ENCODE measurements at places on chromosomes 11 and 22.

DNA sequence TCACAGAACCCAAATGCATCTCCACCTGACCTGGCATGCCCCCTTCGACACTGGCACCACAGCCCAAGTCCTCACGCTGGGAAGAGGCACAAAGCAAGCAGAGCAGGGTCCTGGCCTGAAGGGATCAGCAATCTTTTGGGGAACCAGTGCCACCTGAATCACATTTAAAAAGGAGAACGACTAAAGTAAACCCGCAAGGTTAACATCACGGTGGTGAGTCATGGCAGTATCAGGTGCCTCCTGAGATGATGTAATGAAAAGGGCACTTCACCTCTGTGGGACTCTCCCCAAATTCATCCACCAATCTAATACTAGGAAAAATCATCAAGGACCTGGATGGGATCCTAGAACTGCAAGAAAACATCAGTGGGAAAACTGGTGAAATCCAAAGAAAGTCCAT is 44.9 kb downstream of the PACSIN2 start:
- DNase-seq = no peak

DNA sequence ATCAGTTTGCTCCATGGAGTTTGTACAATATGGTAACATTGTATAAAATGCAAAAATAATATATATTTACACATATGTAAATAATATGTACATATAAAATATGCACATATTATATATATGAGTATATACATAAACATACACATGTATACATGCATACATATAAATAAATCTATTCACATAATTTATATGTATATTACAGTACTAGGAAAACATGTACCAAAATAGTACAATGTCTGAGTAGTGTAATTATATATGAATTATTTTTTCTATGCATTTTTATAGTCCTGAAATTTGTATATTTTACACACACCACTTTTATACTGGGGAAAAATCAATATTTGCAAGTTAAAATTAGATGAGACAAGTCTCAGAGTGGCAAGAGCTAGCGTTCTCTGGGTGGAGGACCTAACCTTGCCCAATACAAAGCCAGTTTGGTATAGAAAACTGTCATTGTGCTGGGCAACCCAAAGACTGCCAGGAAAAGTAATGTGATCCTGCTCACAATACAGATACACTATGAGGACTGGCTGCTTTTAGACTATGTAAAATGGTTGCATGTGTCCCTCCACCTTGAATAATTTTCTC is 889.4 kb downstream of the LRRC4C start:
- DNase-seq = no peak

GRCh38 chr11:23684701-23685100 is 812.2 kb upstream of the LUZP2 start:
- no peak for DNase-seq

DNA sequence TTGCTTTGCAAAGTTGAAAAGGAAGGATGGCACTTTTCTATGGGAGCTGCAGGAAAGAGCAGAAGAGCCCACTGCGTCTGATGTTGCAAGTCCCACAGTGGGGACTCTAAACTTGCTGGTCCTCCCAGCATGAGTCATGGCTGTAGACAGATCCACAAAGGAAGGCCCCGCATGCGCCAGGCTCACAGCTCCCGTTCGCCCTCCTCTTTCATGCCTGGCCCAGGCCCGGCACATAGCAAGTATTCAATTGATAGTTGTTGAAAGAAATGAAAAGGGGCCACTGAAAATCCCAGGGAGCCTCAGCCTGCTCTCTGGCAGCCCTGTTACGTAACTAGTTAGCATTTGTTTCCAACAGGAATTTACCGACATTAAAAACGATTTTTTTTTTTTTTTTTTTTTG is 18.9 kb downstream of the AP1B1 start:
- no peak for DNase-seq

- DNase-seq = no peak
Observed at GRCh38 chr11:64097468-64098317, 62.0 kb downstream of the FLRT1 start.

DNA sequence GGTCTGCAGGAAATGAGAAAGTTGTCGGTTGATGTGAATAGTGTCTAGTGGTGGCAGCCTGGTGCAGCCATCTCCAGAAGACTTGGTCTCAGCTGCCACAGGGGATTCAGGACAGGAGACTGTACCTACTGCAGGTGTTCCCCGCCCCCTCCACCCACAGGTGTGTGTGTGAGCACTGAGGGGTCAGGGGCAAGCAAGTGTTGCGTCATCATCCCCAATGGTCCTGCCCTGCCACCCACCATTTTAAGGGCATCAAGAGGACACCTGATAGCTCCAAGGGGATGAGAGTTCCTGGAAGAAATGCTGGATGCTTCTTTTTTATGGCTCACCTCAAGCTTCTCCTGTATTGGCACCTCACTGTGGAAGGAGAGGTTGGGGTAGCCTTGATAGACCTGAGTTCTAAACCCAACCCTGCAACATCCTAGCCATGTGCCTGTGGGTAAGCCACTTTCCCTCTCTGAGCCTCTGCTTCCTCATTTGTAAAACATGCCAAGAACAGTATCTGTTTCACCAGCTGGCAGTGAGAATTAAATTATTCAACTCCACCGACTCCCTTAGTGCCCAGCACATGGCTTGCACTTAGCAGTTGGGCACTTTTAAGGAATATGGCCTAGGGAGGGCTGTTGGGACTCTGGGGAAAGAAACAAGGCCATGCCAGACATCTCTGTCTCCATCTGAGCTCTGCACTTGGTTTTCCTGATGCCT is 6.1 kb downstream of the C11orf91 start:
- DNase-seq = no peak

DNA sequence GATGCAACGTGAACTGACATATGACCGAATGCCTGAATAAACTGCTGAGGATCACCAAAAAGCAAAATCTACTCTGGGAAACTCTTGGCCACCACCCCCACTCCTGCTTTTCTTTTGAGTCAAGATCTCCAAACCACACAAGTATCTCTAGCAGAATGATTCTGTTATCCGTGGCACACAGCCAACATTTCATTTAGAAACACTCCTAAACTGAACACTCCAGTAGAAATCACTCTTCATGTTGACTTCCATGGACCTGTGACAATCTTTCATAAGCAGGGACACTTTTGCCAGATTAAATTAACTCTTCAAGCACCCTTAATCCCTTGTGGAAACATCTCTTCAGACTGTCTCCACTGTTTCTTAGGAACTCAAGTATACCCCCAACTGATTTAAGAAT is 44.4 kb downstream of the VSIG10L2 start:
- DNase-seq = no peak

DNA sequence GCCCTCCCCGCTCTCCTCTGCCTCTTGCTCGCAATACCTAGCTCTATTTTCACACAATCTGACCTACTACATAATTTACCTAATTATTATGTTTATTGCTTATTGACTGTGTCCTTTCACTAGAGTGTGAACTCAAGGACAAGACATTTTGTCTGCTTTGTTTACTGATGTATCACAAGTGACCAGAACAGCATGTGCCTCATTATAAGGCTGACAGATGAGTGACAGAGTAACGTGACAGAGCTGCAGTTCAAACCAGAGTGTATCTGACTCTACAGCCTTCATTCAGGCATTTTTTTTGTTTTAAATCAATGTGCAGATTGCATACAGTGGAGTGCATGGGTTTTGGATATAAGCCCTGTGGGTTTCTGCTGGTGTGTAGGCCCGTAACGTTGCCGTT is 82.0 kb upstream of the RAB1B start:
- DNase-seq = no peak

- no peak for DNase-seq
Observed at GRCh38 chr22:47835726-47836125, 1073.3 kb downstream of the TBC1D22A start.

DNA sequence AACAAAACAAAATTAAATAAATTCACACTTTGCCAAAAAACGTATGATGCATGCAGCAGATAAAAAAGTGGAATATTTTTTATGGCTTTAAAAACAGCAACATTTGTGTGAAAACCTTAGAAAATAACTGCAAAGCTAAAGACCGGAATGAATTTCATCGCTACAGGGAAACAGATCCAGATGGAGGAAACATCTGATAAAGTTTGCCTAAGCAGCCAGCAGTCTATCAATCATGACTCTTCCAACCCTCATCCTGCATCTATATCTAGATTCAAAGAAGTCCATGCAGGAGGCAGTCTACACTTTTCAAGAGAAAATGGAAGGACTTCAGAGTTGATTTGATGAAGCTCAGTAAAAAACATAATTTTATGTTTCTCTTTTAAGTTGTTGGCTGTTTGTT is 126.8 kb downstream of the SWAP70 start:
- no peak for DNase-seq

- no peak for DNase-seq
Observed at GRCh38 chr22:27782088-27782487, 19.5 kb downstream of the MN1 start.

DNA sequence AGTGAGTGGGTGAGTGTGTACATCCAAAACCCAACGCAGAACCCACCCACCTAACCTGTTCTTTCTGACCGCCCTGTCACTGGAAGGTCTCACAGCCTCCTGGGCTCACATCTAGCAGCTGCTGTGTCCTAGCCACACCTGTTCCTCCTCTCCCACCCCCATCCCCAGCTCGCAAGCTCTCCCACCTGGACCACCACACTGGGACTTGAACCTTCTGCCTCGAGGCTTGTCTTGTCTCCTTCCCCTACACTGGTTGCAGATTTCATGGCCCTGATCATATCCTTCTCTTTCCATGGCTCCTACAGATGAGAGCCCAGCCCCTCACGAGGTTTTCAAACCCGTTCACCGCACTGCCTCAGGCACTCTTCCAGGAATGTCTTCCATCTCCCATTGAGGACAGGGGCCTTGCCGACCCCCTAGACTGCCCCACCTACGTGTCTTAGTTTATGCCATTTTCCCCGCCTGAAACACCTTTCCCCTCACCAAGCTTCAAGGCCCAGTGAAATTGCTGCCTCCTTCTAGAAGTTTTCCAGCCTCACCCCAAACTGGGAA is 6.7 kb downstream of the IFITM10 start:
- DNase-seq = no peak

DNA sequence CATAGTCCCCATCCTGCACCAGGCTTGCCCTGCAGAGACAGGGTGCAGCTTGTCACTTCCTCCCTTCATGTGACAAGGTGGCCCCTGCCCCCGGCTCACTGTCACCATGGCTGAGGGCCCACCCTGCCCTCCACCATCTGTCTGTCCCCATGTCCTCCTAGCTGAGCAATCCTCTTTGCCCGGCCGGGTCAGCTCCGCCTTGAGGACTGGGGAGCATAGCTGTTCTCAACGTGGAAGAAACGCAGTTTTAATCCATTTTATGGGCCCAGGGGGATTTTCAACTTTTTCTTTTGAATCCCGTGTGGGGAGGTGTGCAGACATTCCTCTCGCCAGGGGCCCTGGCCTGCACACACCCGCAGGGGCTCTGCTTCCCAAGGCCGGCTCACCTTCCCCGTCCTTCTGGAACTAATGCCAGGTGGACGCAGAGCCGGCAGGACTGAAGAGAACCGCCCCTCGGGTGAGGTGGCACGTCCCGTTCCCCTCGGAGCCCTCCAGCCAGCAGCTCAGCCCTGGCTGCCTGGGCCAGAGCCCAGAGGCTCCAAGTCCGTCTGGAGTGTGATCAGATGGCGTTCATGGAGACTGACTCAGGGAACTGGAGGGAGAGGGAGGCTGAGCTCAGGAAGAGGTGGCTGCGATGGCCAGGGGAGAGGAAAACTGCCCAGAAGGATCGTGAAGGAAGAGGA is 1108.7 kb downstream of the BRD1 start:
- DNase-seq = no peak

DNA sequence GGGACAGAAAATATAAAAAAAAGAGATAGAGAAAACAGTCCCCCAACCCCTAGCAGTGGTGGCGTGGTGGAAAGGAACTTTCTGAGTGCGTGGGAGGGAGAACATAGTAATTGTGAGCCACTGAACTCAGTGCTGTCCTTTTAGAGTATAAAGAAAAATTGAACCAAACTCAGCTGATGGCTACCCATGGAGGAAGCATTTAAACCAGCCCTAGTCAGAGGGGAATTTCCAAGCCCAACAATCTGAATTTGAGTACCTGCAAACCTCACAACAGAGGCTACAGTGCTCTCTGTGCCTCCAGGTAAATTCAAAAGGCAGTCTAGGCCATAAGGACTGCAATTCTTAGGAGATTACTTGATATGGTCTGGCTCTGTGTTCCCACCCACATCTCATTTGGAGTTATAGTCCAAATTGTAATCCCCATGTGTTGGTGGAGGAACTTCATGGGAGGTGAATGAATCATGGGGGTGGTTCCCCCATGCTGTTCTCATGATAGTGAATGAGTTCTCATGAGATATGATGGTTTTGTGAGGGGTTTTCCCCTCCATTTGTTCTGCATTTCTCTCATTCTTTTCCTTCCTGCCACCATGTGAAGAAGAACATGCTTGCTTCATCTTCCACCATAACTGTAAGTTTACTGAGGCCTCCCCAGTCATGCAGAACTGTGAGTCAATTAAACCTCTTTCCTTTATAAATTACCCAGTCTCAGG is 687.8 kb downstream of the FAM181B start:
- no peak for DNase-seq

- no peak for DNase-seq
Observed at GRCh38 chr22:47623763-47624148, 861.3 kb downstream of the TBC1D22A start.

GRCh38 chr11:72411623-72412419 is 22.5 kb downstream of the CLPB start:
- DNase-seq = no peak

- DNase-seq = no peak
Observed at GRCh38 chr11:120174866-120175265, 36.0 kb upstream of the OAF start.

- DNase-seq = peak; percentile 74
Observed at GRCh38 chr11:3840870-3841425, at the start of gene RHOG. RHOG (minus strand) TSS chr11:3840959; CDS start chr11:3828138, 12,821 bp downstream.

- DNase-seq = no peak
Observed at GRCh38 chr11:57497303-57498247, 17.9 kb downstream of the SLC43A1 start.

DNA sequence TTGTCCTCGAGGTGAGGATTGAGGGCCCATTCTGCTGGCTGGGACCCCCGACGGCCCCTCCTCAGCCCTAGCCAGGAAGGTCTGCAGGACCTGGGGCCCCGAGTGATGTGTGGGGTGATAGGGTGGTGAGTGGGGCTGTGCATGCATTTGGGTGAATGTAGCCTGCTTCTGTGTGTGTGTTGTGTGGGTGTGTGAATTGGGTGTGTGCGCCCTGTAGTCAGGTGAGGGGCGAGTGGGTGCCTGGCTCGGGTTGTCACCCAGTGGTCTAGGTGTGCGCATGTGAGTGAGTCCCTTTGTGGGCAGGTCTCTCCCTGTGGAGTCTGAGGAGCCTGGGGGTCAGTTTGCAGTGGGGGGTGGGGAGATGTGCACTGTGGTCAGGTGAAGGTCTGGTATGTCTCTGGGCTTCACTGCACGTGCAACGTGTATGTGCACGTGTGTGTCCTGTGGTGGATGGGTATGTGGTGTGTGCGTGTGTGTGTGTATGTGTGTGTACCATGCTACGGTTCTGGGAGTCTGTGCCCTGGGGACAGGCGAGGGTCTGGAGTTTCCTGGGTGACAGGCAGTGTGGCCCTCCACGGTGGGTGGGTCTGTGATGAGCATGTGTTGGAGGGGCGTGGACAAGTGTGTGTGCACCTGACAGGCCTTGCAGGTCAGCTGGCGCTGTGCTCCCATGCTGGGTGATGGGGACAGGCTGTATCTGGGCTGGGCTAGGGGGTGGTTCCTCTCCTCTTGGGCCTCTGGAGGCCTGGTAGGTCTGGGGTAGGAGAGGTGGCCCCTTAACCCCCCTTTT is 1.0 kb downstream of the TMEM151A start:
- no peak for DNase-seq

Measured in stimulated activated naive CD4-positive, alpha-beta T cell (primary cell).